ENCODE measurements at places on chromosomes 12 and 14.

DNA sequence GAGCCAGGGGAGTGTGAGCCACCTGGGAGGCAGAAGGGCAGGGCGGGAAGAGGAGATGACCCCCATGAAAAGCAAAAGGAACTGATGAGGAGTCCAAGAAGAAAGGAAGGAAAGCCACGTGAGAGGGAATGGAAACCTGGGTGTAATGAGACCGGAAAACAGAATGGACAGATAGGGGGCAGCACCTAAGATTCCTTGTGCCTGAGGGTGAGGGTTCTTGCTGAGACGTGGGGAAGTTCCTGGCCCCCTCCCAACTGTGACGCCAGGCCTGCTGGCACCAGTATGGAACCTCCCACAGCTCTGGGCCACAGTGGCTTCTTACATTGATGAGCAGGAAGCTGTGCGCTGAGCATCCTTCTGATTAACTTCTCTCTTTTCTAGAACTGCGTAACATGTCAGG, 30.8 kb downstream of the TTC7B start:
- DNase-seq = no peak

DNA sequence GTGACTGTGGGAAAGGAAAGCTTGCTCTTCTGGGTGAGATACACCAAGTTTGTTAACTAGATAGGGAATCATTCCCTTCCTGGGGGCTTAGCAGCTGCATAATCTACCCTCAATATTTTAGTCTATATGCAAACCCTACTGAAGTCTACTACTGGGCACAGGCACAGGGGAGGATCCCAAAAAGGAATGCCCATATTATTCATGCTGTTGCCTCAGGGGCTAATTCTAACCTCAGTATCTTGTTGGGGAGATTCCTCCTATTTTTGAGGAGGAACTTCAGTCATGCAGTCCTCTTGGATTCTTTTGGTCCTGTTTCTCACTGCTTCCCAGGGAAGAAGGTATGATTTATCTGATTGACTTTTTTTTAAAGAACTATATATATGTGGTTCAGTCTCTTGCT, 58.9 kb upstream of the ANKS1B start:
- no peak for DNase-seq

- no peak for DNase-seq
Observed at GRCh38 chr12:11949738-11950411, 120.9 kb upstream of the BCL2L14 start.

- DNase-seq = no peak
Observed at GRCh38 chr12:4909734-4910501, at the start of gene KCNA1. TSS of gene KCNA1 (plus strand) at chr12:4909905. CDS start at chr12:4911379, 1,474 bp downstream.

DNA sequence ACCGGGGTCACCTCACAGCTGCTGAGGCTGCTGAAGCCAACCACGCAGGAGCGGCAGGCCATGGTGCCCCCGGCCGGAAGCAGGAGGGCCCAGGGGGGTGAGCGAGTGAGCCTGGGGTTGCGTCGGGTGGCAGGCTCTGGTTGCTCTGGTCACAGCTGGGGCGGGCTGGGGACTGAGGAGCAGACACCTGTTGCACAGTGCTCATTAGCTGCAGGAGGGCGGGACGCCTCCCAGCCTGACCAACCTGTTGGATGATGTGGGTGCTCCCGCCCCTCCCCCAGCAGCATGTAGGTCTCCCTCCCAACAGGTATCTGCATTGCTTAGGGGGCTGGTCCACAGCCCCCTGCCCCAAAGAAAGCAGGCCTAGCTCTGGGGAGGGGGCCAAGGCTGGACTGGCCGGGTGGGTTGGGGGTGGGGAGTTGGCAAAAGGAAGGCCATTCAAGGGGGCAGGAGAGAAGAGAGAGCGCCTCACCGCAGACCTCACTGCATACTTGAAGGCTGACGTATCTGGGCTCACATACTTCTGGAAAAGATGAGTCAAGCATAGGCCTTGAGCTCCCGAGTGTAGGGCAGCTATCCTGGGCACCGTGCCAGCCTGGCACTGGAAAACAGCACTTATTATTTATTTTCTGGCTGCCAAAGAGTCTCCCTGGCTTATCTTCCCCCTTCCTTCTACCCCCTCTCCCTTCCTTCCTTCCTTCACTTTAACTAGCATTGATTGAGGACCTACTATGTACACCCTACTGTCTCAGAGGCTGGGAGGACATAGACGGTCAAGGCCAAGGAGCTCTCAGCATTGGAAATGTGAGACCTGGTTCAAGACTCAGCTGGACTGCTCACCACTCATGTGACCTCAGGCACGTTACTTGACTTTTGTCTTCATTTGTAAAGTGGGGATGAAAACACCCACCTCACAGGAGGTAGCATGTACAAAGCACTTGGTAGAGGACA, at the start of gene KRT80:
TSS of gene KRT80 (minus strand) at position 174 of the 951 bp plus-strand sequence. CDS start at position 62, 112 bp downstream.
- DNase-seq = no peak

DNA sequence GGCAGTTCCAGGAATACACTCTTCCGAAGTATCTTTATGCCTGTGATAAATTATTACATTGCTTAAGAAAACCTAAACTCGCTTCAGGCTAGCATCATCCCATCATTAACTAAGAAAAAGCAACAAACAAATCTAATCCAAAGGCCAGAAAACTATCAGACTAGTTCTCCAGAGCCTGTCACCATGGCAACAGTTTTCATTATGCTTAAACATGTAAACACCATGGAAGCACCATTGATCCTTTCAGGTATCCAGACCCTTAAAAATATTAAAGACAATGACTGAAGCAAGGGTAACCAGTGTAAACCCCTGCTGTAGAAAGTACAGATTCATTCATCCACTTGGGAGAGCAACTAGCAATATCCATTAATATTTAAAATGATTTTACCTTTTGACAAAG, 9.8 kb downstream of the DAD1 start:
- DNase-seq = no peak

DNA sequence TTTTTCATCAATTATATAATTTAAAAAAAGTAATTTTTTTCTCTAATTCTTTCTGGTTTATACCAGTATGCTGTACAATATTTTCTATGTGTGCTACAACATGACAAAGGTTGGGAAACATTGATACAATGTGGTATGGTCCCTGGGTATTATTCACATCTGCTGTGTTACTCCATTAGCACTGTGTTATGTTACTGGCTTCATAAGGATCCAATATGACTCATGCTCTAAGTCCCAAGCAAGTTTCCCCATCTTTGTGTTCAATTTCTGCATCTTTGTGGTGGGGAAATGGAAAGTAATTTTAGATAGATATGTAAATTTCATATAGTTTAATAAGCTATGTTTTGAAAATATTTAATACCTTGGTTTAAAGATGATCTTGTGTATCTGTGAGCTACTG, 35.8 kb downstream of the FBXO33 start:
- no peak for DNase-seq

Data from activated CD4-positive, alpha-beta T cell treated with anti-CD3 and anti-CD28 coated beads for 4 hours (primary cell).